Stimulated activated CD4-positive, alpha-beta T cell treated with anti-CD3 and anti-CD28 coated beads, Interleukin-1b, Interleukin-23, amount 100 ng/mL, for 1 hour (primary cell): ENCODE measurements at places on chromosomes 3 and 15.

DNA sequence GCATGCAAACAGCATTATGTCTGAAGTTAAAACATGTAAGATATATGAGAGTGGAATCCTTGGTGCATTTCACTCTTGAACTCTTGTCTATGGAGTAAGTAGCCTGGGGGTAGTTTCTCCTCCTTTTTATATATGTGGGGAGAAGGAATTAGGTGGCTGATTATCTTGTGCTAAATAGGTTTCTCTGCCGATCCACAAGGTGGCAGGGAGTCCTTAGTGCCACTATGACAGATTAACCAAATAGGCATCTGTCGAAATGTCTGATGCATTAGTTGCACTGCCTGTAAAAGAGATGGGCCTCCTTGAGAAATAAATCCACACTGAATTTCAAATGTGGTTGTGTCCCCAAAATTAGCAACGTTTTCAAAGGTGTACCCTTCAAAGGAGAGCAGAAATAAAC, 170.1 kb downstream of the CNTN4 start:
- DNase-seq: no peak

- DNase-seq: no peak
Measured at GRCh38 chr3:191774485-191774884, 313.5 kb downstream of the PYDC2 start.

- no peak for DNase-seq
Measured at GRCh38 chr15:97520689-97521088, 439.8 kb upstream of the ARRDC4 start.

- no peak for DNase-seq
Measured at GRCh38 chr3:18177271-18177670, 247.9 kb downstream of the SATB1 start.

DNA sequence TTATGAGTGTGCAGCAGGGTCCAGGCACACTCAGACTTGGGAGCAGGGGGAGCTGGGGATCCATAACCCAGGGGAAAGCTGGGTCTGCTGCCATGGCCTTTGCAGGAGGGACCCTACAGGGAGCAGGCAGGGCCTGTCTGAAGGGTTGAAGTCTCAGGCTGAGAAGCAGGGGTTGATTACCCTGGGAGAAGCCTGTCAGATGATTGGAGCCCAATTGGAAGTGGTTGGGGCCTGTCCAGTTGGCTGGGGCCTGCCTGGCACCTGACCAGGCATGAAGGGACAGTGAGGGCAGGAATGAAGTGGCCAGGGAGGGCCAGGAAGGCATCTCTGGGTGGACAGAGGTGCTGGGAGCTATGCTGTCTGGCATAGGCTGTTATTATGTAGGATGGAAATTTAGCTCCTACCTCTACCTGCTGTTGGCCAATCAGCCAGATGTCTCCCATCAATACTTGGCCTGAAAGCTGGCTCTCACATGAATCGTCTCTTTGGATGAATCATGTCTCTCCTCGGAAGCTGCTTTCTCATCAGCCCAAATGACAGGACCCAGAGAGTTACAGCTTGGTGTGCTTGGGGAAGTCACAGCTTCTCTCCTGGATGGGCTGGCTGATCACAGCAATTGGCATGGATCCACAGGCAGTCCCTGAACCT, 27.4 kb upstream of the SLCO2A1 start:
- DNase-seq: no peak

DNA sequence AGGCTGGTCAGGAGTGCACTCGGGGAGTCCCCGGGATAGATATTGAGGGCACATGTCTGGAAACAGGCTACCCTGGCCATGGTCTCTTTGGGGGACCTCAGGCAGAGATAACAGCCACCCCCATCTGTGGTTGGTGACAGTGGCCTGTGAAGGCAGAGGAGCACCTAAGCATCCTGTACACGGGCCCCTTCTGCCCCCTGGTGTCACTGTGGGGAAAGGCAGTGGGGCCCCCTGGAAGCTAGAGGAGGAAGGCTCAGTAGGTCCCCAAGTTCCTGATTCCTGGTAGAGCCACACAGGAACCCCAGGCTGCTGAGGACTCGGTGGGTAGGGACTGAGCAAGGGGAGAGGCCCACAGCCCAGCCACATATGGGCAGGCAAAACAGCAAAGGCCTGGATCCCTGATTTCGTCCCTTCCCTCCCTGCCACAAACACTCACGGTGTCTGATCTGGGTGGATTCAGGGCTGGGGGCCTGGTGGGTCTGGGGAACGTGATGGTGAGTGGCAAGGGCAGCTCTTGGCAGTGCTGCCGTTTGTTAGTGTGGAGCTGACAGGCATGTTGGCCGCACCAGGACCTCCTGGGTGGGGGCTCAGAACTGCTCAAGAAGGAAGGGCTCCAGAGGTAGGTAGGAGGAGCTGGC, 14.1 kb upstream of the CXCR6 start:
- peak; percentile 16 for DNase-seq

DNA sequence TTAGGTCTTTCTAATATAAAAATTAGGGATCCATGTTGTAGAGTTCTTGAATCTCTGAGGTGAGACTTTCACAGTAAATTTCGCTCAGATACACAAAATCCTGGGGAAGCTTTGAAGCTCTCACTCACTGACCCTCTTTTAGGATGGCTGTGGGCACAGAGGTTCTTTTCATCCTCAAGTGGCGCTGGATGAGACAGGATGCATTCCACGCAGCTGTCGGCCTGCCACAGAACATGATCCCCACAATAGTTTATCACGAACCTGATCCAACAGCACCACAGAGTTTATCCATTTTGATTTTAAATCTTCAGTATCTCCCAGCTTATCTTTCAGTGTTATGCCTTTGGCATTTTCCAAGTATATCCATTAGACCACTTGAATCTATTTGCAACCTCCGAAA, 91.9 kb downstream of the WDR76 start:
- DNase-seq: no peak

GRCh38 chr15:78358102-78358870, 18.1 kb downstream of the CRABP1 start:
- no peak for DNase-seq

GRCh38 chr3:14410106-14410502, 7.7 kb downstream of the SLC6A6 start:
- DNase-seq: no peak

- no peak for DNase-seq
Measured at GRCh38 chr15:59300618-59301139, 72.0 kb downstream of the MYO1E start.
